Osteocyte (in vitro differentiated cells): ENCODE measurements at places on chromosomes 3 and 15. TPM values are rescaled to one million over a fixed set of nuclear protein-coding genes. Genes with fewer than 3 reads are reported as not detected.

Gene ARL14
- not detected in 2 replicates for total RNA-seq

Gene MLF1
- total RNA-seq = 10.6 and 11.8 TPM in 2 replicates

Gene GHRL
- total RNA-seq = 0.59 and 0.91 TPM in 2 replicates

Gene IL16
- total RNA-seq = not detected in 2 replicates

Gene CCR1
- not detected in 2 replicates for total RNA-seq

Gene CCR3
- not detected in 2 replicates for total RNA-seq

Gene HES1
- 41.0 and 51.6 TPM in 2 replicates for total RNA-seq

Gene GOLGA6A
- total RNA-seq = 0.21 TPM in 1 of 2 replicates, not detected in the other

Gene RLBP1
- not detected in 2 replicates for total RNA-seq

Gene ARGFX
- not detected in 2 replicates for total RNA-seq

Gene LRRC28
- total RNA-seq = 27.4 and 27.6 TPM in 2 replicates

Gene CIB1
- 33.8 and 35.9 TPM in 2 replicates for total RNA-seq

Gene STAB1
- not detected in 2 replicates for total RNA-seq

Gene TM4SF18
- total RNA-seq = 2.2 and 3.7 TPM in 2 replicates

Gene CCR9
- total RNA-seq = not detected in 2 replicates

Gene SH3GL3
- not detected in 2 replicates for total RNA-seq

Gene SOX14
- total RNA-seq = not detected in 2 replicates

Gene RFC4
- total RNA-seq = 17.2 and 18.1 TPM in 2 replicates

Gene MYNN
- 16.7 and 17.2 TPM in 2 replicates for total RNA-seq

Gene MYRIP
- 0.24 and 0.62 TPM in 2 replicates for total RNA-seq

Gene MUC20
- 6.2 and 7.6 TPM in 2 replicates for total RNA-seq

Gene GOLGA8J
- total RNA-seq = 0.34 TPM in 1 of 2 replicates, not detected in the other

Gene ZNF860
- total RNA-seq = 0.55 and 1.3 TPM in 2 replicates

Gene BNC1
- total RNA-seq = 3.2 TPM in 2 replicates

Gene THPO
- not detected in 2 replicates for total RNA-seq

Gene HHATL
- not detected in 2 replicates for total RNA-seq

Gene CD200R1
- total RNA-seq = not detected in 2 replicates

Gene CACNA2D2
- 0.13 and 0.27 TPM in 2 replicates for total RNA-seq

Gene TUSC7
- total RNA-seq = not detected in 2 replicates

Gene AGBL1
- total RNA-seq = not detected in 2 replicates

Gene ACOX2
- 0.51 TPM in 1 of 2 replicates, not detected in the other for total RNA-seq

Gene FETUB
- total RNA-seq = not detected in 2 replicates

Gene DYNC1LI1
- total RNA-seq = 58.8 and 64.3 TPM in 2 replicates

Gene CLDN16
- total RNA-seq = not detected in 2 replicates

Gene GRAMD2A
- 0.47 TPM in 1 of 2 replicates, not detected in the other for total RNA-seq

Gene CPLX3
- not detected in 2 replicates for total RNA-seq

Gene MME
- 13.9 and 14.5 TPM in 2 replicates for total RNA-seq

Gene TM4SF1
- 120 and 122 TPM in 2 replicates for total RNA-seq

Gene RBM15B
- total RNA-seq = 50.3 and 53.7 TPM in 2 replicates

Gene GOLIM4
- total RNA-seq = 39.7 and 40.5 TPM in 2 replicates
